ENCODE measurements at places on chromosomes 4 and X. TPM values are rescaled to one million over a fixed set of nuclear protein-coding genes. Genes with fewer than 3 reads are reported as not detected.

The IDUA gene
- total RNA-seq = 34.7 TPM

The NEUROG2 gene
- total RNA-seq = not detected

The NLRP2B gene
- not detected for total RNA-seq

The C4orf51 gene
- total RNA-seq = not detected
